ENCODE measurements at places on chromosomes 1 and 21. TPM values are rescaled to one million over a fixed set of nuclear protein-coding genes. Genes with fewer than 3 reads are reported as not detected.

The MARK1 gene
- total RNA-seq, result 18.6 TPM

DNA sequence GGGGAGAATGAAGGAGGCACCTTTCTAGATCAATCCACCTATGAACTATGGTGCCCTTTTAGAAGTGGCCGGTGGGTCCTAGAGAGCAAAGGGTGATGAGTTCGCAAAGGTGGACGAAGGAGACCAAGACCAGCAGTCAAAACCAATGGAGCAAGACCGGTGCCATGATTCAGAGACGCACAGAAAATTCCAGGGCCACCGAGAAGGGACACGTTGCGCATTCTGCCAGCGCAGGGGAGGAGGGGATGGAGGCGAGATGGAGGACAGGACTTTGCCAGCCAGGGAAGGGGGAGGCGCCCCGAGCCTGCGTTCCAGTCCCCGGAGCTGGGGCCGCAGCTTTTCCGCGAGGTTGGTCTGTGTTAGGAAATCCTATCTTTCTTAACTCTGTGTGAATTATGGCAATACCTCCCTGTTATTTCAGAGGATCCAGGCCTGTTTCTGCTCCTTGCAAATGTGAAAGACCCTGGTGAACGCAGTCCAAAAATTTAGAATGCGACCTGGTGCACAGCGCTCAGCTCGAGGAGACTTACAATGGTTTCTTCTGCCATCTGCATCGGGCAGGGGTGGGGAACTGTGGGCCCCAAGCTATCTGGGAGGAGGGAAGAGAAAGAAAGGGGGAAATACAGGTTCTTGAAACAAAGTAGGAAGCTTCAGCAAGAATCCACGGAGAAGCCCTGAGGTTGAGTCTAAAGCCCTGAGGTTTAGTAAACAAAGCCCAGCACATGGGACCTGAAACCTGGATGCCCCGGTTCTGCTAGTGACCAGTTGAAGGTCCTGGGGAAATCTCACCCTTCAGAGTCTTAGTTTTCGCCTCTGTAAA, 129.4 kb downstream of the MRPS6 start:
- H3K4me1 ChIP-seq, result peaks cover 73% of the 10 kb centered on the region
- peak overlapping the region; percentile 76 for H3K4me3 ChIP-seq

The MROH9 gene
- total RNA-seq, result not detected

The NT5C1A gene
- total RNA-seq, result not detected

DNA sequence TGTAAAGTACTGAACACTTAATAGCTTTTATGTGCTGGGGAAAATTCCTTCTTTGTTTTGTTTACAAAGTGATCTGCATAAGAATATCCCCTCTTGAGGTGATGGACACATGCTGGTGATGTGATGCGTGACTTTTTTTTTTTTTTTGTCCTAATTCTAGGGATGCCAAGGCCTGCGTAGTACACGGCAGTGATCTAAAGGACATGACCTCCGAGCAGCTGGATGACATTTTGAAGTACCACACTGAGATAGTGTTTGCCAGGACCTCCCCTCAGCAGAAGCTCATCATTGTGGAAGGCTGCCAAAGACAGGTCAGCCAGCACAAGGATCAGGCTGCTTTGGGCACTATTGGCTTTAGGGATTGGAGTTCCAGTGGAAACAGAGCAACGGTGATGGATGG, 24.7 kb downstream of the ATP1A1 start:
- H3K27ac ChIP-seq, result no peak overlapping the region
- peaks cover 17% of the 10 kb centered on the region for H3K4me1 ChIP-seq
- H3K27me3 ChIP-seq, result no peaks in the 10 kb centered on the region
- H3K4me3 ChIP-seq, result no peak overlapping the region
- peaks cover 98% of the 10 kb centered on the region for H3K36me3 ChIP-seq
- no peak for DNase-seq

The IL20 gene
- total RNA-seq, result not detected

The ZYG11B gene
- 19.2 TPM for total RNA-seq

The NOTCH2NLA gene
- total RNA-seq, result 16.2 TPM

The TMCC2 gene
- 9.5 TPM for total RNA-seq

The ZBTB8A gene
- 7.1 TPM for total RNA-seq

DNA sequence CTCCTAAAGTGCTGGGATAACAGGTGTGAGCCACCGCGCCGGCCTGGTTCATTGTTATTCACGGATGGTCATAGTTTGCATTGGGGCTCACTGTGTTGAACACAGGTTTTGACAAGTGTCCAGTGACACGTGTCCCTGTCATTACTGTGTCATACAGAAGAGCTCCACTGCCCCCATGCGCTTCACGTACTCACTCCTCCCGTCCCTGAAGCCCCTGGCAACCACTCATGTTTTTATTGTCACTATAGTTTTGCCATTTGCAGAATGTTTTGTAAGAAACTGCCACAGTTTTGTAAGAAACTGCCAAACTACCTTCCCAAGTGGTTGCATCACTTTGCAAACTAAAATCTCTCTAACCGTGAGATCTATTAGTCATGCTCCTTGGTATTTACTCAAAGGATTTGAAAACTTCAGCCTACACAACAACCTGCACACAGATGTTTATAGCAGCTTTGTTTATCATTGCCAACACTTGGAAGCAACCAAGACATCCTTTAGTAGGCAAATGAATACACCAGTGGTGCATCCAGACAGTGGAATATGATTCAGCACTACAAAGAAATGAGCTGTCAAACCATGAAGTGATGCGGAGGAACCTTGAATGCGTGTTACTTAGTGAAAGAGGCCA, 163.2 kb upstream of the COL6A1 start:
- peaks cover 22% of the 10 kb centered on the region for H3K4me1 ChIP-seq
- H3K27ac ChIP-seq, result no peak overlapping the region
- H3K4me3 ChIP-seq, result no peak overlapping the region
- no peak for DNase-seq
- no peaks in the 10 kb centered on the region for H3K36me3 ChIP-seq

The CLEC20A gene
- not detected for total RNA-seq

- H3K4me3 ChIP-seq, result no peak overlapping the region
- H3K4me1 ChIP-seq, result peaks cover 55% of the 10 kb centered on the region
- H3K36me3 ChIP-seq, result peaks cover 2% of the 10 kb centered on the region
- no peak overlapping the region for H3K27ac ChIP-seq
Measured at GRCh38 chr1:171310661-171311087, 3.3 kb upstream of the FMO4 start.

DNA sequence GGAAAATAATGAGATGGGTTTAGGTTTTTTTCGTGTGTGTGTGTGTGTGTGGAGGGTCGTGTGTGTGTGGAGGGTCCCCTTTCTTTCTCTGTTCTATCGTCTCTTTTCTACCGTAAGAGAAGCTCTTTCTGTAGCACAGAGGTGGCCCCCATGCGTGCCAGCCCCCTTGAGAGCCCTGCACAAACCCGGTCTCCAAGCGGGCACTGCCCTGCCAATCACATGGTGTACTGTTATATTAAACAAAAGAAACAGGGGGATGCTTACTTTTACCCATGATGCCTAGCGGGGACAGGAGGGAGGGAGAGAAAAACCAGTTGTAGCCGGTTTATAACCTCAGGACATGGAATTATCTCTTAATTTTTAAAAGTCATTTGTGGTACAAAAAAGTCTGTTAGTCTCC, 41.0 kb downstream of the GATAD2B start:
- no peak for DNase-seq
- no peaks in the 10 kb centered on the region for H3K27me3 ChIP-seq
- peaks cover 6% of the 10 kb centered on the region for H3K36me3 ChIP-seq
- H3K4me1 ChIP-seq, result peaks cover under 1% of the 10 kb centered on the region
- H3K27ac ChIP-seq, result no peak overlapping the region

DNA sequence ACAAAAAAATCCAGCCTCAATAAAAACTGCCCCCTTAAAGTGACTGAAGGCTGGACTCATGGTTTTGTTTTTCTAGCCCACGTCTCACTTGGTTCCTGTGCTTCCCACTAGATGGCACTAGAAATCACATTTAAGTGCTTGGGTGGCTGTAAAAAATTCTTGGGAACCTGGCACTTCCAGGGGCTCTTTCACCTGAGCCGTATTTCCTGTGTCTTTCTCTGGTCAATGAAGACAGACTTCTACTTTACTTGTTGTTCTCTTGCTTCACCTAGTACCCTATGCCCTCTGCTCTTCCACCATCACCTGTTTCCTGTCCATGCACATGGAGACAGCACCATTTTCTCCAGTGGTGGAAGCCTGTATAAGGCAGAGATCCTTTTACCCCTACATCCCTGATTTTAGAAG, 20.0 kb downstream of the METTL13 start:
- no peaks in the 10 kb centered on the region for H3K27me3 ChIP-seq
- no peak overlapping the region for H3K4me3 ChIP-seq
- DNase-seq, result peak; percentile 35
- peak overlapping the region; percentile 77 for H3K27ac ChIP-seq
- peaks cover 13% of the 10 kb centered on the region for H3K36me3 ChIP-seq

The SPRR2E gene
- not detected for total RNA-seq

DNA sequence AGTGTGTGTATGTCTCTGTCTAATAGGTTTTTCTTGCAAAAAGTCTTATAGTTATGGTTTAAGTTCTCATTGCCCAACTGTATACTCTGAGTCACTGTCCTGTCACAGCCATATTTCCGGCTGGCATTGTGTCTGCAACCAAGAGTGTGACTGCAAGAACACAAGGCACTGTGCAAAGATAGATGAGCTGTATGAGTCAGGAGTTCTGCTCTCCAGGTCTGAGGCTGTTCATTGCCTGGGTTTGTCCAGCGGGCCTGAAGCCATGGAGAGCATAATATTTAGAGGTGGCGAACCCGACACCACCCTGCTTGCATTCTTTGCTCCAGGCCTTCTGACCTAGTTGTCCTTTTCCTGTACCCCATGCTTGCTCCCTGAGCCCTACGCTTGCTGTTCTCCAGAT, 50.9 kb upstream of the CNIH3 start:
- no peak overlapping the region for H3K4me3 ChIP-seq
- no peaks in the 10 kb centered on the region for H3K4me1 ChIP-seq
- no peak for DNase-seq
- no peak overlapping the region for H3K27ac ChIP-seq

- no peak for DNase-seq
- H3K27me3 ChIP-seq, result no peaks in the 10 kb centered on the region
- H3K4me3 ChIP-seq, result no peak overlapping the region
- no peaks in the 10 kb centered on the region for H3K4me1 ChIP-seq
Measured at GRCh38 chr1:221085701-221086375, 206.6 kb downstream of the HLX start.

- no peaks in the 10 kb centered on the region for H3K36me3 ChIP-seq
- H3K4me1 ChIP-seq, result no peaks in the 10 kb centered on the region
- H3K4me3 ChIP-seq, result no peak overlapping the region
- DNase-seq, result no peak
Measured at GRCh38 chr1:101158424-101158823, 78.4 kb upstream of the S1PR1 start.

- DNase-seq, result no peak
- H3K27me3 ChIP-seq, result no peaks in the 10 kb centered on the region
- H3K36me3 ChIP-seq, result no peaks in the 10 kb centered on the region
- H3K27ac ChIP-seq, result no peak overlapping the region
- H3K4me3 ChIP-seq, result no peak overlapping the region
Measured at GRCh38 chr1:70907563-70908310, 139.9 kb downstream of the PTGER3 start.

The LYPD8 gene
- not detected for total RNA-seq

The XCL1 gene
- total RNA-seq, result 0.53 TPM

The UTS2 gene
- total RNA-seq, result not detected

DNA sequence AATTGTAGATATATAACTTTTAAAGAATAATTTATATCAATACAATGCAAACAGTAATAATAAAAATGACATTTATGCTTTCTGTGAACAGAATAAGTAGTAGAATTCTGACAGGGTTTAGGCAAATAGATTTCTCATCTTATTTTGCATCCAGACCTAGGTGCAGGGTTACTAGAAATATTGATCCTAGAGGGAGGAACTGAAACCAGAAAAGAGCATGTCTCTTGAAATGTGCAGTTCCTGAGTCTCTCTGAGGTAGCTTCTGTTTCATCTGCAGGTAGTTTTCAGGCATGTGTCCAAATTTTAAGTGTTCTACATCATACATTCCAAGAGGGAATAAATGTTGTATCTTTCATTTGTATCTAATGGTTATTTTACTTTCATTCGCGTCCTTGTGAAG, 631.9 kb upstream of the ADGRL4 start:
- H3K4me3 ChIP-seq, result no peak overlapping the region
- peaks cover 3% of the 10 kb centered on the region for H3K36me3 ChIP-seq
- no peak overlapping the region for H3K27ac ChIP-seq

The SLC25A44 gene
- total RNA-seq, result 17.9 TPM

The URB1 gene
- 29.5 TPM for total RNA-seq

- no peaks in the 10 kb centered on the region for H3K4me1 ChIP-seq
- H3K36me3 ChIP-seq, result peaks cover 8% of the 10 kb centered on the region
- no peak overlapping the region for H3K4me3 ChIP-seq
Measured at GRCh38 chr1:116545359-116545705, 25.5 kb downstream of the CD58 start.

DNA sequence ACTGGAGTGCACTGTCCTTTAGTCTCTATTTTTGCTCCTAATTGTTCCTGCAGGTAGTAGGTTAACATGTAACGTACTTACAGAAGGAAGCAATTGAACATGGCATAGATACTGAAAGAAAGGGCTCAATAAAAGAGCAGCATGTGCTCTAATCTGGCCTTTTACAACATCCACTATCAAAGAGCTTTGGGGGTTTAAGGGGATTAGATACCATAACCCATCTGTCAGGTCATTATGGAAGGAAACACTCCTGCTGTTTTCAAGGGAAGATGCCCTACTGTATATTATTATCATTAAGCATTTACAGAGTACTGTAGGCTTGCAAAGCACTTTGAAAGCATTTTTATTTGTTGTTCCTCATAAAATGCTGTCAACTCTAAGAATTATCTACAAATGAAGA, 152.8 kb downstream of the TTLL7 start:
- H3K4me3 ChIP-seq, result no peak overlapping the region
- H3K27ac ChIP-seq, result no peak overlapping the region
- H3K4me1 ChIP-seq, result no peaks in the 10 kb centered on the region
- no peak for DNase-seq

- H3K4me1 ChIP-seq, result peaks cover 42% of the 10 kb centered on the region
- no peaks in the 10 kb centered on the region for H3K27me3 ChIP-seq
- peak overlapping the region; percentile 87 for H3K27ac ChIP-seq
- no peak for DNase-seq
Measured at GRCh38 chr1:70222716-70223235, 1.6 kb downstream of the SRSF11 start.

The TRABD2B gene
- 10.8 TPM for total RNA-seq

- H3K27me3 ChIP-seq, result no peaks in the 10 kb centered on the region
- no peak overlapping the region for H3K27ac ChIP-seq
- H3K4me3 ChIP-seq, result no peak overlapping the region
Measured at GRCh38 chr1:205065666-205066065, 18.6 kb downstream of the TMEM81 start.

The CCDC185 gene
- total RNA-seq, result not detected

The LCE1B gene
- total RNA-seq, result not detected

GRCh38 chr21:42032266-42032665, 22.1 kb upstream of the ZBTB21 start:
- H3K36me3 ChIP-seq, result no peaks in the 10 kb centered on the region
- H3K4me1 ChIP-seq, result no peaks in the 10 kb centered on the region
- H3K27ac ChIP-seq, result no peak overlapping the region
- no peaks in the 10 kb centered on the region for H3K27me3 ChIP-seq
- no peak overlapping the region for H3K4me3 ChIP-seq

The MAGOH gene
- total RNA-seq, result 58.4 TPM

All from WTC11 (cell line).